ENCODE measurements at places on chromosomes 6 and 20. TPM values are rescaled to one million over a fixed set of nuclear protein-coding genes. Genes with fewer than 3 reads are reported as not detected.
A peak's percentile ranks its signal among the peaks of the same experiment; 100 is the strongest.

DNA sequence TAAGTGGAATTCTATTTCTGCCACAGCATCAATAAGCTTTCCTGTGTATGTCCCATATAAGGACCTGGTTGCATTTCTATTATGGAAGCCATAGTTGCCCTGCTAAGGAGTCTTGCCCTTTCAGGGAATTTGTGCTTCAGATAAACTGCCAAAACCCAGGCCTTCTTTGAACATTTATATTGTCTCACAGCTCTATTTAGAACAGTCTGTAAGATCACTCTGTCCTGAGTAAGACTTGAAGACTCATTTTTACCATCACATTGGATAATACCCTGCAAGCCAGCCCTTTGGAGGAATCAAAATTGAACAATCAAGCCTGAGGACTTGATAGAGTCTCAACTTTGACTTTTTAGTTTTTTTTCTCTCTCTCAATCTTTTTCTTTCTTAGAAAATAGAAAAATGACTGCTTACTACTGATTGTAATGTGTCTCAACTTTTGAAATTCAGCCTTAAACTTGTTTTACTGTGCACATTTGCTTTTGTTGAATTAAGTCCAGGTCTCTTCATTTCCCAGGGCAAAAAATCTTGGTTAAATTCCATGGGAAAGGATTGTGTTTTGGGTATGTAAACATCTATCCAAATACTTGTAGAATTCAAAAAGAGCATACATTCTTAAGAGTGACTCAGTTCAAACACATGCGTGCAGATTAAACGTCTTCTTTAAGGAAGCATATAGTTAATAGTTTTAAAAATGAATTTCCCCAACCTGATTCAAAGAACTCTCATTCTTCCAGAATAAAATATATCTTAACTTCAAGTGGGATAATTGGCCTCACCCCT is 91.2 kb downstream of the PLCB1 start:
- no peak for DNase-seq

DNA sequence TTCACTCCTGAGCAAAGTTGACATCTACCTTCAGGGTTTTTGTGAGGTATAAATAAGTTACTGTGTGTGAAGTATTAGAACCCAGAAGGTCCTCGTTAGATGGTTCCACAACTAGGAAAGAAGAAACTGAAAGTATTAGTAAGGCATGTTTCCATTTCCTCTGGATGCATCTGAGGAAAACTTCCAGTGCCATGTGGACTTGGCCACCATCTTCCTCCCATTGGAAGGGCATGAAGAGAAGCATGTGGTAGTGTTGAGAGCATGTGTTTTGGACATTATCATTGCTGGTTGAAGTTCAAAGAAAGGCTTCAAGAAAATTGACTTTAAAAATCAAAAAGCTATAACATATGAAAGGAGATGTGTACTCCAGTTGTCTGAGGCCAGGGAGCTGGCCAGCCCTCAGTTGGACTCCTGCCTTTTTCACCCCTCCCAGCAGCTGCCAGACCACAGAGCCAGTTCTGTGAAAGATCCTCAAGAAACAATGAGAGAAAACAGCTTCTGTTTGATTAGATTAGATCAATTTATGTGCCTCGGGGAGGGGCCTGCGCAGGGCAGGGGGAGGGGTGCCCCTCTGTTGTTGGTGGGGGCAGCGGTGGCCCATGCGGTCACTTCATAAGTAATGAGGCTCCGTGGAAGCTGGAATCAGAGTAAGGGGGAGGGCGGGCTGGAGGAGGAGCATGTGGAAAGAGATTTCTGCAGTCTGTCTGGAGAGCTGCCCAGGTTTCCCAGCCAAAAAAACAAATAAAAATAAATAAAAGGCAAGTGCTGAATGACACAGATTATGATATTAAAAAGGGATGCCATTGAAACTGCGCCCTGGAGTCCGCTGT is 154.0 kb downstream of the JARID2 start:
- peak; percentile 21 for DNase-seq

DNA sequence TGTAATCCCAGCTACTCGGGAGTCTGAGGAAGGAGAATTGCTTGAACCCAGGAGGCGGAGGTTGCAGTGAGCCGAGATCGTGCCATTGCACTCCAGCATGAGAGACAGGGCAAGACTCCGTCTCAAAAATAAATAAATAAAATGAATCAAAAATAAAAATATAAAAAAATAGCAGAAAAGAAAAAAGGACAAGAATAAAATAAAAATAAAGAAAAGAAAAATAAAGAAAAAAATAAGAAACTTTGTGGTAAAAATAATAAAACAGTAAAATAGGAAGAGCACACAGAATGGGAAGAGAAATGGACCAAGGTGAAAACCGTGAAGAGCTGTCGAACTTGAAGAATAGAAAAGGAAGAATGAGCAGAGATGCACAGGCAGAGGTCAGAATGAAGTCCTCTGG is 63.0 kb downstream of the SNX5 start:
- no peak for DNase-seq

DNA sequence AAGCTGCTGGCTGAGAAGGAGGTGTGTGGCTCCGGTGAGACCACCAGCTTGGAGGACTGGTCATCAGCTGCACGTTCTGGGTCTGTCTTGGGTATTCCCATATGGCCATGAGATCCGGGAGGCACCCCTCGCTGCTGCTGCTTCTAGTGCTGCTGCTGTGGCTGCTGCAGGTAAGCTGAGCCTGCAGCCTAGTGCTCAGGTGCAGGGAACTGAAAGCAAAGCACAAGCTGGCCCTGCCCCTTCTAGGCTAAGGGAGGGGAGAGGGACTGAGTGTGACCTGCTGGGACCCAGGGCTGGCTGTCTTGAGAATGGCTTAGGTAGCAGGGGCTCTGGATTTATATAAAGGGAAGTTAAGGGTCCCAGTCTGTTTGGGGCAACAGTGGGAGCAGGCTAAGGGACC is 403 bp downstream of the CDH26 start:
- DNase-seq: no peak

DNA sequence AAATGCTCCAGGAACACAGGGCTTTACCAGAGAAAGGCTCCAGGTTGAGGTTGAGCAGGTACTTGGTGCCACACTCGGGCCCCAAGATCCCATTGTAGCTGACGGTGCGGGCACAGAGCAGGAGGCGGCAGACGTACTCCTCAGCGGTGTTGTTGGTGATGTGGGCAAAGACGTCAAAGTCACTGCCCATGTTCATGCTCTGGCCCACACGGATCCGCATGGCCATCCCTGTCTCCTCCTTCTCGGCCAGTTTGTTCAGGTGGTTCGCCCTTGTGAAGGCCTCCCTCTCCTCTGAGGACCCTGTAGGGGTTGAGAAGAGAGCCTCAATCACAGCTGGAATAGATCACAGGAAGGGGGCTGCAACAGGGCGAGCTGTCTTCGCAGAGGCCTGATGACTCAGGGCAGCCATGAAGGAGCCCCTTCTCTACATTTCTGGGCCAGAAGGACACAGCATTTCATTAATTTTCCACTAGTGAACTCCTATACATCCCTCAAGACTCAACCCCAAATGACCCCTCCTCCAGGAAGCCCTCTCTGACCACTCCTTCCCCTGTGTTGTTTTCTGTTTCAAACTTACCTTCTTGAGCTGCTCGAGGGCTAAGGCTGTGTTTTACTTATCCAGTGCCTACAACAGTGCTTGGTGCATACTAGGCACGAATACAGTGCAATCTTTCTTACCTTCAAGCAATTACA is 26.8 kb downstream of the TGM2 start:
- DNase-seq: no peak

- DNase-seq: no peak
These were observed 265.3 kb downstream of the ARHGAP18 start for GRCh38 chr6:129444683-129445082.

DNA sequence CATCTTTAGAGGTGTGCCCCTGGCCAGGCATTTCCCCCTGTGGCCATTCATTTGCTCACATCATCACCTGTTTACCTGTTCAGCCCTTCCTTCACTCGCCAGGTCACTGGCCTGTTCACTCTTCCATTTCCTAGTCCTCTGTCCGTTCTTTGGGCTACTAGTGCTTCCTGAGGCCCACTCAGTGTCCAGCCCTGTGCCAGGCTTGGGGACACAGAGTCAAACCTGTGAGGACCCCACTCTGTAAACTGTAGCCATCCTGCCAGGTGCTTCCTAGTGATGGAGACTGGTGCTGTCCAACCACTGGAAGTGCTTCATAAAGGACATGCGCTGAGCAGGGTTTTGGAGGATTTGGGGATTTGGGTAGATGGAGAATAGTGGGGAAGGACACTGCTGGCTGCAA is 3.5 kb downstream of the DLGAP4 start:
- no peak for DNase-seq

The GPRC6A gene
- not detected for total RNA-seq
